ENCODE measurements at places on chromosomes 5 and 9. TPM values are rescaled to one million over a fixed set of nuclear protein-coding genes. Genes with fewer than 3 reads are reported as not detected.

- DNase-seq: no peak
Observed at GRCh38 chr9:38768351-38768761, 48.4 kb upstream of the FAM240B start.

Gene FCN2
- not detected for total RNA-seq

- DNase-seq: no peak
Observed at GRCh38 chr5:95643152-95643551, 3.4 kb upstream of the RFESD start.

Gene PLAC8L1
- total RNA-seq: not detected

DNA sequence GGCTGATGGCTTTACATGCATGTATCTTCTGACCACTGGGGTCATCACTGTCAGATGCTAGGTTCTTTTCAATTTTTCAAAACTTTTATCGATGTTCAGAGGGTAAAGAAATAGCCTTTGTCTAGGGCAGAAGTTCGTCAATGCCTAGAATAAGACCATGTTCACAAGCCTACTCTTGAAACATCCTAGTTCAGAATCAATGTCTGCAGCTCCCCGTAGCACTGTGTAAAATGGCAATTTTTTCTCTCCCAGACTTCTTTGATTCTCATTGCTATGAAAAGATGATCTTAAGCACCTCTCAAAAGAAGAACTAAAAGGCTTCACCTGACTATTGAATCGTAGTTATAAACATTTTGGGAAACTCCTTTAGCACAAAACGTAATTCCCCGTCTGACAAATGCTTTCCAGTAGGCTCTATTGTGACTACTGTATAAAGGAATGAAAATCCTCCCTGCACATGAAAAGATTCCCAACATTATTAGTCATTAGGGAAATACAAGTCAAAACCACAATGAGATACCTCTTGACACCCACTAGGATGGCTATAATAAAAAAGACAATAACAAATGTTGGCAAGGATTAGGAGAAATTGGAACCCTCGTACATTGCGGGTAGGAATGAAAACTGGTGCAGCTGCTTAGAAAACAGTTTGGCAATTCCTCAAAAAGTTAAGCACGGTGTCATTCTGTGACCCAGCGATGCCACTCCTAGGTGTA lies 263.5 kb downstream of the ARHGAP26 start:
- DNase-seq: no peak

DNA sequence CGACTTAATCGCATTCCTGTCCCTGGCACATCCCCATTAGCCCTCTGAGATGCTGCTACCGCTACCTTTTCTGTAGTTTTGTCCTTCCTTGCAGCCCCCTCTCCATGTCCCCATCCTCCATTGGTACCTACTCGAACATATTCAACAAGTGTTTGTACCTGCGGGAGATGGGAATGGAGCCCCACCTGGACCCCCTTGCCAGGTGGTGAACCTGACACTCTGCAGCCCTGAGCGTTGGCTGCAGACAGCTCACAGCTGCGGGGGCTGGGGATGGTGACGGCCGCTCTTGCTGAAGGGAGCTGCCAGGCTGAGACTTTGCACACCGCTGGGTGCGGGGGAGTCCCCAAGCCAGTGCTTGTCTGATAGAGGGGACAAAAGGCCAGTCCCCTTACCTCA lies 96.3 kb upstream of the DAP start:
- DNase-seq: peak; percentile 22

- DNase-seq: no peak
Observed at GRCh38 chr5:98214240-98215051, 559.0 kb upstream of the RGMB start.

- no peak for DNase-seq
Observed at GRCh38 chr9:132328580-132328979, 26.2 kb downstream of the SETX start.

Gene DAB2
- total RNA-seq: 23.4 TPM

DNA sequence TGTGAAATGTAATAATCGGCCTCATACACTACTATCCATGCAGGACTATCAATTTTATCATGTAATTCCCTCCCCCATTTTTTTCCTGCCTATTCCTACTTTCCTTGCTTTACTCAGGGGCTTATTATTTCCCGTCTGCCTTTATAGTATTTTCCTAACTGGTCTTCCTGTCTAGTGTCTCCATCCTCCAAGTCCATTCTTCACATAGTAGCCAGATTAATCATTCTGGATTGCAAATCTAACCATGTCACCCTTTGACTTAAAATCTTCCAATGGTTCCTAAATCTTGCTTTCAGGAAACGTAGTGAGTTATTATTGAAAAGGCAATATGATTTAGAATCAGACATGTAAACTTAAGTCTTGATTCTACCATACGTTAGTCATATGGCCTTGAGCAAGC lies 307.4 kb upstream of the HAPLN1 start:
- DNase-seq: no peak

- DNase-seq: no peak
Observed at GRCh38 chr5:96081276-96081858, 119.7 kb upstream of the ELL2 start.

Gene KLF4
- total RNA-seq: 1.9 TPM

GRCh38 chr5:52376592-52376991 lies 411.1 kb upstream of the ITGA1 start:
- no peak for DNase-seq
